ENCODE measurements at places on chromosomes 6 and 20. TPM values are rescaled to one million over a fixed set of nuclear protein-coding genes. Genes with fewer than 3 reads are reported as not detected.

- DNase-seq = no peak
Measured at GRCh38 chr6:82113231-82113630, 134.3 kb downstream of the IBTK start.

GRCh38 chr20:9999645-10000044, 35.1 kb upstream of the ANKEF1 start:
- no peak for DNase-seq

The NNAT gene
- total RNA-seq = not detected

The GUCA1A gene
- not detected for total RNA-seq

The ADGRG6 gene
- total RNA-seq = 0.54 TPM

DNA sequence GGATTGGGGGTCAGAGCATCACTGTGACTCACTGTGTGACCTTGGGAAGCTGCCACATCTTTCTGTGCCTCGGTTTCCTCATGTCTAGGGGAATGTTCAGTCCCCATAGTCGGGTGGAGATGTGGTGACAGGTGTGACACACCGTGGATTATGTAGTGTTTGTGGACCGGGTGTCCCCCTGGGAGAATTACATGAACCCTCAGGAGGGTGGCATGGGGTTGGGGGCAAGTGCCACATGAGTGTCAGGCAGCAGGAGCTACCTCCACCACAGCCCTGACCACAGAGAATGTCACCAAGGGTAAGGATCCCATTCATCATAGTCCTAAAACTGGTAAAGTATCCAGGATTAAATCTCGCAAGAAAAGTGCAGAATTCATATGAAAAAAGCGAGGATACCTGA, 23.2 kb downstream of the SUN5 start:
- DNase-seq = no peak

DNA sequence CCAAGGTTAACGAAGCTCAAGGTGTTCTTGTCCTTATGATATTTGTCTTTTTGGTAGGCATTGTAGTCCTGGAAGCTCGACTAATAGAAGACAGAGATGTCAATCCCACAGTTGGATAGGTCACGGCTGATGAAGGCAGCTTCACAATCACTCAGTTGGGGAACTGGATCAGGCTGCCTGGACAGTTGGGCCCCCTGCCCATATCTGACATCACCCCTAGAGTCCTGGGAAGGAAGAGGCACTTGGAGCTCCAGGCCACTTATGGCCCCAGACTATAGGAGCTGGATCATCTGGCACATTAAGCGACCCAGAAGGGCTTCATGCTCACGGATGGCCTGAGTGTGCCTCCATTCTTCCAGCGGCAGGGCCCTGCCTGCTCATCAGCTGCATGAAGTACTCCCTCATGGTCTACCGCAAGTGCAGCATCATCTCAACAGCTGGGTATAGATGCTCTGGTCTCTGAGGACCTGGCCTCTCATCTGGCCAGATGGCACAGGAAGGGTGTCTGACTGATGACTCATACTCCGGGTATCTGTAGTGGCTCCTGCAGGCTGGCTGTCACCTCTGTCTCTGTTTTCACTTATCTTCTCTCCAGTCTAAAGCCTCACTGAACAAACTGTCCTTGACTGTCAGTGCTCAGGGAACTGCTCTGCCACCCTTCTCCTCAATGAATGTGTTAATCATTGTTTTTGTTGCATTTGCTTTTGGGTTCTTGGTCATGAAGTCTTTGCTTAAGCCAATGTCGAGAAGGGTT, 29.2 kb upstream of the SSR1 start:
- DNase-seq = no peak

The SLPI gene
- total RNA-seq = not detected

DNA sequence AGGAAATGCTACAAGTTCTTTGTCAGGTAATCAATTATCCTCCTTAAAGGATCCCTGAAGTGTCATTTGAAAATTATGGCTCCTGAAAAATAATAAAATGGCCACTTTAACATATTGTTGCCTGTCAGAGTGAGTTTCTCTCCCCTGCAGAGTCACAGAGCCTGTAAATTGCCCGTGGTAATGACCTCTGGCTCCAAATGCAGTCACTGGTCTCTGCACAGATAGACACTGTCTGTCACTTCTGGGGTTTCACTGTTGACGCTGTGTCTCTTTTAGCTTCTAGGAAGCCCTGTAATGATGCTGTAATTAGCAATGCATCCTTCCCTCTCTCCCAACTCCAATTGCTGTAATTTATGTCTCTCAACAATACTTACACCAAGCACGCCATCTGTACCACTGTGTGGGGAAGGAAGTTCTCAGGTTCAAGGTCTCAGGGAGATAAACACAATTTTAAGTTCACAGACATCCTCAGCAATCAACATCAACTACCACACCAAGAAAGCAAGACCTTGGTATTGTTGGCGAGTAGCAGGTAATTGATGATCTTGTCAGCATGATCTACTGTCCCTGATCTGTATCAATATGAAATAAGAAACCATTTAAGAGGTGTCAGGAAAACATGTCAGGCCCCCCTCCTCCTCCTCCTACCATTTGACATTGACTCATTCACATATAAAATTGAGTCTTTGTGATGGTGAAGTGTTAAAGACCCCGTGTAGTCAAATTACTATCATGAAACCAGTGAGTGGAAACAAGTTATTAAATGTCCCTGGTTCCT, 91.2 kb upstream of the SULF2 start:
- DNase-seq = no peak

DNA sequence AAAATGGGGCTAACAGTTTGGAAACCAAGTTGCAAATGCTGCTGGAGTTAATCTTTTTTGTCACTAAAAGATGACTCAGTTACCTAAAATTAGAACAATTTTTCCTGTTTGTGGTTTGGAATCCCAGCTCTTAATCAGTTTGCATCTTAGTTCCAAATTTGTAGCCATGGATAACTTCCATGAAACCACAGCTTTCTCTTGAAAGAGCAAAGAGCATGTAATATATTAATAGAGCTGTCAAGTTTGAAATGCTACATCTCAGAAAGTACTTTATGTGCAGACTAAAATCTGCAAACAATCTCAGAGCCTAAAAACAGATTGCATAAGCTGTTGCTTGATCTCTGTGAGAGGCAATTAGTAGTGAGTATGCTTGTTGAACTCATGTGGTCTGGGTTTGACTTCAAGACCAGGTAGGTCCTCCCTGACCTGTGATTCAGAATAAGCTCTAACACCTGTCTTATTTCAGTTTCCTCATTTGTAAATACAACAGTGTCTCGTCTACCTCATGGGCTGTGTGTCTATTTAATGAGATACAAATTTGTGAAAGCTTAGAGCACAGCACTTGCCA, 23.5 kb downstream of the DHX35 start:
- DNase-seq = no peak

DNA sequence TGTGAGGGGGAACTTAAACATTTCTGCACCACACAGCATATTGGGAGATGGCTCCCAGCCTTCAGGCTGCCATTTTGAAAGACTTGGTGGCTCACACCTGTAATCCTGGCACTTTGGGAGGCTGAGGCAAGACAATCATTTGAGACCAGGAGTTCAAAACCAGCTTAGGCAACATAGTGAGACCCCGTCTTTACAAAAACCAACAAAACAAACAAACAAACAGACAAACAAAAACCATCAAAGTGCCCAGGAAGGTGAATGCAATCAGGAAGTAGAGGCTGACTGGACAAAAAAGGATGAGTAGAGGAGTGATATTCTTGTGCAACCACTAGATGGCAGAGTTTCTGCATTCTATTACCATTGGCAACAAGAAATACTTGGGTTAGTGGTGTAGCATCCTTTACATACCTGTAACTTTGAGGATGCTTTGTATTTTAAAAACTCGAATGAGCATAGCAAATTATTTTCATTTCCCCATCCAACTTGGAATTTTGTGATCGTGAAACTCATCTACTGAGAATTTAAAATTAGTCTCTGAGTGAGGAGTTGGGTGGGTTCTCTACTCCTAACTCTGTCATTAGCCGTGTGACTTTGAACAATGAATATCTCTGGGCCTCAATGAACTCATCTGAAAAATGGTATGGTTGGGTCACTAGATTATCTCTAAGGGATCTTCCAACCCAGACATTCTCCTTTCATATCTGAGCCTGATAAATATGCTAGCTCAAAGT, 84.4 kb downstream of the CRYBG1 start:
- DNase-seq = no peak

- DNase-seq = no peak
Measured at GRCh38 chr6:156351346-156351966, 425.7 kb upstream of the ARID1B start.

GRCh38 chr20:62496568-62497218, 20.9 kb upstream of the GATA5 start:
- DNase-seq = peak; percentile 52

- no peak for DNase-seq
Measured at GRCh38 chr6:133764008-133764753, 124.7 kb upstream of the TCF21 start.

GRCh38 chr6:21295506-21296240, 297.9 kb upstream of the SOX4 start:
- no peak for DNase-seq

The NSFL1C gene
- total RNA-seq = 66.0 TPM

The MMP24 gene
- total RNA-seq = 0.11 TPM

DNA sequence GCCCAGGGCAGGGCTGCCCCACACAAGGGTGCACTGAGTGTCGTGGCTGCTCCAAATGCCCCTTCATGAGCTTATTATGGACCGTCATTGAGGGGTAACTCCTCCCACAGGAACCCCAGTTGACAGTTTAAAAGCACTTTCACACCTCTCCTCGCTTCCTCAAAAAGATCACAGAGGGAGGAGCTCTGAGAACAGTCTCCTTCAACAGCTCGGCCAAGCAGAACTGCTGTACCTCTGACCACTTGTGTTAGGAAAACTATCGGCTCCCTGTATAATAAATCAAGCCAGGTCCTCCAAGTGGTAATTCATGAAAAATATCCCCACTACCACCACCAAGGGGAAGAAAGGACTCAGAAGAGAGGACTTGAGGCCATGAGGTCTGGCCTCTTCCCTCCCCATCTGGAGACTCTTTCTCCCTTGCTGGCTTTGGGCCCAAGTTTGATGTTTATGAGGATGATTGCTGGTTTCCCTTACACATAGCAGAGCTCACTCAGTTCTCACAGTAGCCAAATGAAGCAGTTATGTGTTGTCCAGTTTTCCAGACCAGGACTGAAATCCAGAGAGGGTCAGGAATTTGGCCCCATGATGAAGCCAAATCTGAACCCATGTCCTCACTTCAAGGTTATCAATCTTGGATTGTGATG, 8.7 kb downstream of the SNX21 start:
- DNase-seq = no peak

The TREML1 gene
- total RNA-seq = not detected

DNA sequence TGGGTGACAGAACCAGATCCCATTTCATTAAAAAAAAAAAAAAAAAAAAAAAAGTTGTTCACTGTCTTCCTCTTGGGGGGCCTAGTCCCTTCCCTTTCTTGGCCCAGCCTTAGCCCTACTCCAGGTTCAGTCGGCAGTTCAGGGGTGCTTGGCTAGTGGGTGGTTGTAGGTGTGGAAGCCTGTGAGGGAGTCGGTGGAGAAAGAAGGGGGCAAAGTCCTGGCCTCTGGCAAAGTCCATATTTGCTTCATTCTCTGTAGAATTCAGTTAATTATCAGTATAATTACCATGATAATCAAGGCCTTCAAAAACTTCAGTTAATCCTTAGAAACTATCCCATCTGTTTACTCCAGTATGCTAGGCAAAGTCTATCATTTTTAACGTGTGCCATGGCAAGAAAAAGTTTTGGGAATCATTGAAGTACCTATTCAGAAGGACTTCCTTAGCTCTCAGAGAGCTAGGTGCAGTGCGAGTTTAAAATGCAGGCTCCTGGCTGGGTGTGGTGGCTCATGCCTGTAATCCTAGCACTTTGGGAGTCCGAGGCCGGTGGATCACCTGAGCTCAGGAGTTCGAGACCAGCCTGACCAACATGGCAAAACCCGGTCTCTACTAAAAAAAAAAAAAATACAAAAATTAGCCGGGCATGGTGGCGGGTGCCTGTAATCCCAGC, 205.7 kb upstream of the ARG1 start:
- DNase-seq = no peak

GRCh38 chr6:134888316-134888715, 61.6 kb downstream of the ALDH8A1 start:
- DNase-seq = no peak

GRCh38 chr20:53595018-53595378, 1.4 kb upstream of the ZNF217 start:
- no peak for DNase-seq
